Endothelial cell (in vitro differentiated cells): ENCODE measurements at places on chromosomes 1 and 21.

DNA sequence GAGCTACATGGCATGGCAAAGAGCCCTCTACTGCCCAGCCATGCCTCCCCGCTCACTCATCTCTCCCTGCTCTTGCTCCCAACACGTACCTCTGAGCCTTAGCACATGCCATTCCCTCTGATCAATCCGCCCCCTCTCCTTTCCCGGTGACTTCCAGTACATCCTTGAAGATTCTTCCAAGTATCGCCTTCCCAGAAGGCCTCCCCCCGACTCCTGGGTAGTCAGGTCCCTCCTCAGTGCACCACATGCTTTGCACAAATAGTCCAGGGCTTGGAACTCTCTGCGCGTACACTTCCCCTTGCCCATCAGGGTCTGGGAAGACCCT, 77.0 kb upstream of the IFFO2 start:
- DNase-seq, result no peak

DNA sequence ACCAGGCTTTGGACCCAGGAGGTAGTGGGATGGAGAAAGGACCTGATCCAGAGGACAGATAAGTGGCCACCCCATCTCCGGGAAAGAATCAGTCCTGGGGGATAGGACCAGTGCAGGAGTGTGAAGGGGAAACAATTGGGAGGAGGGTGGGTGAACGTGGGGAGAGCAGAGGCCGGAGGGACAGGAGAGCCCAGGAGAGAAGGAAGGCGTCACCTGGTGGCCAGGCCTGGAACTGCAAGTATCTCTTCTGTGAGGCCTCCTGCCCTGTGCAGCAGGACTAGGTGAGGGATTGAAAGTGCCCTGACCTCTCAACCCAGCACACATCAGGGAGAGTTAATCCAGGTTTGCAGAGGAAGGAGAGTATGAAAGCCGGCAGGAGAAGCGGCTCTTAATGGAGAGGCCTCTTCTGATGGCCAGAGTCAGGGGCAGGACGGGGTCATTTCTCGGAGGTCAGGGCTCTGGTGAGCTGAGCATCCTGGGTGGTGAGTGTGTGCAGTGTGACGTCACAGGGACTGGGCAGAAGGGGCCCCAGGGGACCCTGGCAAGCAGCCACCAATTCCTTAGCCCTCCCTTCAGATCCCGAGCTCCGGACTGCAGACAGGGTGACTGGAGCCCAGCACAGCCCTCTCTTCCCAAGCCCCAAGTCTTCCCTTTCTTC, 9.2 kb upstream of the LAD1 start:
- DNase-seq, result peak; percentile 92

- peak; percentile 18 for DNase-seq
Measured at GRCh38 chr1:39268112-39268581, 63.7 kb downstream of the MACF1 start.

DNA sequence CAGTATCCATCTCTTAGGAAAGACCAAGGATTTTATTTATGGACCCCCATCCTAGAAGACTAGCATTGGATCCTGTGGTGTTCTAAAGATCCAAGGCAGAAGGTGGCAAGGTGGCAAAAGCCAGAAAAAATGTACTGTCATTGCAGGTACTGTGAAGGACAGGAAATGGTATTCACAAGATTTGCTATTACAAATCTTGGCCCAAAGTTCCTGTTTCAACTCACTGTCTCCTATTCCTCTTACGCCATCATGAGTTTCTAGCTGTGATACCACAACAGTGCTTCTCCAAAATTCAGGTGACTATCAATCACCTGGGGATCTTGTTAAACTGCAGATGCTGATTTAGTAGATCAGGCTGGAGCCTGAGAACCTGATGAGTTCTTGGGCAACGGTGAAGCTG, 21.4 kb downstream of the ACP6 start:
- DNase-seq, result no peak

DNA sequence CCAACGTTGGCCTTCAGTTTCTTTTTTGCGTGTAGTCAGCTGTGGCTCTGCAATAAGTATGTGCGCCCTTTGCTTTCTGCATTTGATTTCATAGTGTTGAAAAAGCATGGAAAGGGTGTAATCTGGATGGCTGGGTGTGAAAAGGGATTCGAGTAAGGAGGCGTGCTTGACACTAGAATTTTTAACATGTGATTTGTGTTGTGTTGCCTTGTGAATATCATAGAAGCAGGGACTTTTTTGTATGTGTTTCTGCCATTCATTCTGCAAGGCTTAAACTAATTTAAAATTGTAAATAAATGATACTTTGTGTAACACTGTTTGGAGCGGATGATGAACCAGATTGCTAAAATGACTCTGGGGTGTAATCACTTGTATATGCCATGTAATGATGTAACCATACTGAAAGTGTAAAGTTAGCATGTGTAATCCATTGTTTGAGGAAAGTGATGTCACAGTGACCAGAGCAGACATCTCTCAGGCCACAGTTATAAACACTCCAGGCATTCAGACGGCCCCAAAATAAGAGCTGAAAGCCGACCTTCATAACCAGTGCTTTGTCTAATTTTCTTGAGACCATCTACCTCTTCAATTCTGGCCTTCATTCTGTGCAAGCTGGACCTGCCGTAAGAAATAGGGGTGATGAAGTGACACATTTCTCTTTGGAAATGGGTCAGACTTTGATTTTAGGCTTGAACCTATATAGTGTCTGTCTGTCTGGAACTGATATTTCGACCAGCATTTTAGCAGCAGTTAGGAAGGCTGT, 618 bp downstream of the SH3BGR start:
- no peak for DNase-seq

DNA sequence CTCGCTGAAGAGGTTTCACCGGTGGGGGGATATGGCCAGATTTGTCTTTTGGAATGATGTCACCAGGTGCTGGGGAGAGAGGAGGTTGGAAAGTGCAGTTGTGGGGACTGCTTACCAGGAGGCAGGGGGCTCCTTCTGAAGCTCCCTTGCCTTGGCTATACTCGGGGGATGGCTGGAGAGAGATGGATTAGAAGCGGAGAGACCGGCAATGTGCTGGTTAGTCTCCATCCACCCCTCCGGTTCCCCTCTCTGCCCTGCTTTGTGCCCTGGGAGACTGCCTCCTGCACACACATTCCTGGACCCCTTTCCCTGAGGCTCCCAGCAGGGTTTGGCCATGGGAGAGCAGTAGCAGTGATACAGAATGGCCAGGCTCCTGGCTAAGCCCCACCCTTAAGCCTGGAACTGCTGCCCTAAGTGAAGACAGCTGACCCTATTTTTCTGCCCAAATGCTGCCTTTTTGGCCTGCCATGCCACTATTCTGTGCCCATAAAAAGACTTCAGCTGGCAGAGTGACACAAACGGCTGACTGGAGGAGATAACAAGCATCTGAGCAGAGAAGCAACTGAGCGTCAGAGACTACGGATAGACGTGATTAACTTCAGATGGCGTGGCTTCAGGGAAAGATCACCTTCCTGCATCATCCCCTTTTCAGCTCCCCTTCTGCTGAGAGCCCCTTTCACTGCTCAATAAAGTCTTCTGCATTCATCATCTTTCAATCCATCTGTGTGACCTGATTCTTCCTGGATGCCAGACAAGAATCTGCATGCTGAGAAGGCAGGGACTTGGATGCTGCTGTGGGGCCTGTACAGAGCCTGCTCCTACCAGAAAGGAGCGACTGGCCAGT, 14.5 kb upstream of the VPS13D start:
- no peak for DNase-seq

- DNase-seq, result no peak
Measured at GRCh38 chr21:46562964-46563607, 41.8 kb downstream of the S100B start.

DNA sequence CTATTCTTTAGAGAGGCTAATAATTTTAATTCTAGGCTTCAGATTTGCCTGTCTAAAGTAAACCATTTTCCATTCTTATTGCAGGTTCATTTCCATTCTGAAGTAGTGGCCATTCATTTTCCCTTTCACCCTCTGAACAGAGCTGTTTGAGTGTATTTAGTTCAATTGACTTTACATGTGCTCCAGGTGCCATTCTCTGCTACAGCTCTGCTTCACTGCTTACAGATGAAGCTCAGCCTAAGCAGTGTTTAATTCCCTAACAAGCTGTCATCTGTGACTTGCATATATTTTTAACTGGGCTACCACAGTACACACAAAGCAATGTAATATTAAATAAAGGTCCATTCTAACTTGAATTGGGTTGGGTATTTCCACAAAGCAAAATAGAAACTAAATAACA, 1031.6 kb downstream of the KCNT2 start:
- DNase-seq, result no peak

DNA sequence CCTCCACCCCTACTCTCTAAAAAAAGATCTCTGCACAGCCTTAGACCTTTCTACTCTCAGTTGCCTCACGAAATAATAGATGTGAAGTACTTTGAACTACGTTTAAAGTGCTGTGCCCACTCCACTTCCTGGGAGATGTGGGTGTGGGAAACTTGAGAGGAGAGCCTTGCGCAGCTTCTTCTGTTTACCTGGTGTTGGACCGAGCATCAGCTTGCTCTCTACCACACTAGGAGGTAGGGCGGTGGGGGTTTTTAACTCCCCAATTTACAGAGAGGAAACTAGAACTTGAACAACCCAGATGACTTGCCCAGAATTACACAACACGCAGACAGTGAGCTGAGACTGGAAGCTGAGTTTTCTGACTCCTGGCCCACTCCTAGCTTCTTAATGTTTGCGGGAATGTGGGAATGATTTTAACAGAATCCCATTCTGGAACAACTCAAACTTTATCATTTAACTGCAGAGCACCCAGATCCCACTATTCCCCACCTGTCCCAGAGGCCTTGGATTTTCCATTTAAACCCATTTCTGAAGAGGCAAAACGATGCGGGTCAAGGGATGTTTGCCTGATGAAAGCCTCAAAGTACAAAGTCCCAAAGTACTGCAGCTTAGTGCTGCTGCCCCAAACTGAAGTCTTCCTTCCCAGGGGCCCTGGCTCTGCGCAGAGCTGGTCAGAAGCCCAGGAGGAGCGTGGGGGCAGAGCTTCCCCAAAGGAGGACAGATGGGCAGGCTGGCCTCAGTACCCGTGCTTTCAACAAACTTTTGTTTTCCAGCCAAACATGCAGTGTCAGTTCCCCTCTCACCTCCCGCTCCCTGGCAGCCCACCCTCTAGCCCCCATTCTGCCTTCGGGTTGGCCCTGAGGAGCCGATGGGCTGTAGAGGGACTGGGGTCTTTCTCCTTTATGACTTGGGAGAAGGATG, 19.0 kb downstream of the BTG2 start:
- DNase-seq, result no peak

GRCh38 chr21:37375866-37376574, 9.4 kb downstream of the DYRK1A start:
- DNase-seq, result no peak

DNA sequence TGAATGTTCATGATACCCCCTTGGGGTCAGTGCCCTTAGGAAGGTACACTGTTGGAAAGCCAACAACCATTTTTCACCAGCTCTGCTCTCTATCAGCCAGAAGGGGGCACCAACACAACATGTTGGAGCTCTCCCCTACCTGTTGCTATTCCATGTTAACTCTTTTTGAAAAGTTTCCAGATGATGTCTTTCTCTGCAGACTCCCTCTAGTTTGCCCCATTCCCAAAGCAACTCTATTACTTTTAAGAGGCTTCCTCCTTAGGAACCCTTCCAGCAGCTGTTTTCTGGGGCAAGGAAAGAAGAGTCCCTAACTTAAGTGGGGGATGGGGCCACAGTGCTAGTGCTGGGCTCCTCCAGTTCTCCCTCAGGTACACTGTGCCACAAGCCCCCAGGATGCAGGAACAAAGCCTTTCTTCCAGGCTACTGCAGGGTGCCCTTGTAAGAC, 22.9 kb upstream of the NDC1 start:
- DNase-seq, result peak; percentile 53

DNA sequence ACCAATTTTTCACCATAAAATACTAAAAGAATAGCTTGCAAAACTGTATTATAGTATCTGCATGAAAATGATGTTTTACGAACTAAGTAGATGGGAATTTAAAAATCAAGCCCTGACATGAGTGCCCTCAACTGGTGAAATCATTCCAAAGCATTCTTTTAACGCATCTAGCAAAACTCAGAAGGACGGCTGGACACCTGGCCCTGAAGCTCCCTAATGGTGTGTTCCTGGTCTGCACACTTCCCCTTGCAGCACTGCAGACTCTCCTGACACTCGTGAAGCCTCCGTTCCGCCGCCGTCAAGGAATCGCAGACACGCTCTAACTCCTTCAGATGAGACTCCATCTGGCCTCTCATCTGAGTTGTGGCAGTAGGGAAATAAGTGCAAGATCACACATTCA, 39.9 kb downstream of the ODF2L start:
- DNase-seq, result no peak

DNA sequence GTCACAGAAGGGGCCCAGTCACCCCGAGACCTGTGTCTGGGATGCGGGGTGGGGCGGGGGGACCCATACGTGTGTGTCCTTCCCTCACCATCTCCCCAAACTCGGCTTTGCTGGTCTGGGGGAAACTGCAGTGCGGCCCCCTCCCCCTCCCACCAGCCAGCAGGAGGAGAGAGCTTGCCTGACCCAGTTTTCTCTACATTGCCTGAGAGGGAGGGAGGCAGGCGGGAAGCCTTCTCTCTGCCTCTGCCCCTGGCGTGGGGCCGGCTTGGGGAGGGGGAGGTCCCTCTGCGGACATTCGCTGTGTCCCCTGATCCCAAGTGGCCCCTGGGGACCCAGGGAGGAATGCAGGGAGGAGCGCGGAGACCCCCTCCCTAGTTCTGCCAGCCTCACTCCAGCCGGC, 3.9 kb downstream of the EPHA8 start:
- DNase-seq, result no peak

DNA sequence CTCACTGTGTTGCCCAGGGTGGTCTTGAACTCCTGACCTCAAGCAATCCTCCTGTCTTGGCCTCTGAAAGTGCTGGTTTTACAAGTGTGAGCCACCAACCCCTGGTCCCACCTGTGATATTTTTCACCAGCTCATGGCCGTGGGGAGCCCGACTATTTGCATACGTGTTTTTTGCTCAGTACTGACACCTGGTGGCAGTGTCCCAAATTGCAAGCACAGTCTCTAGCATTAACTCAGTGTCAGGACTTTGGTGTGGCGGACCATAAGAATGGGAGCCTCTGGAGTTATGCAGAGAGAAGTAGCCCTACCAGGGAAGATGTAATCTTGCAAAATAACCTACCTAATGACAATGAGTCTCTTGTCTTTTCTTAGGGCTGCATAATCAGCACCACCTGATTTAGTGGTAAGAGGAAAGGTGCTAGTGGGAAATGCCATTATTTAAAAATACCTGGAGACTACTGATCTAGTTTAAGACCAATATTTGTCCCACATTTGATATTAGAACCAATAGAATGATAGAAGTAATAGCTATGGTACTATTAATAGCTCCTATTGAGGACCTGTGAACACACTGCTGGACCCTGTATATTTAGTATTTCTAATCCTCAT, 305.4 kb downstream of the DISC1 start:
- DNase-seq, result no peak

- DNase-seq, result no peak
Measured at GRCh38 chr1:10106241-10106640, 73.5 kb downstream of the UBE4B start.
